Right forelimb (tissue), 1 donor: ENCODE measurements at places on chromosomes 12 and 14.

DNA sequence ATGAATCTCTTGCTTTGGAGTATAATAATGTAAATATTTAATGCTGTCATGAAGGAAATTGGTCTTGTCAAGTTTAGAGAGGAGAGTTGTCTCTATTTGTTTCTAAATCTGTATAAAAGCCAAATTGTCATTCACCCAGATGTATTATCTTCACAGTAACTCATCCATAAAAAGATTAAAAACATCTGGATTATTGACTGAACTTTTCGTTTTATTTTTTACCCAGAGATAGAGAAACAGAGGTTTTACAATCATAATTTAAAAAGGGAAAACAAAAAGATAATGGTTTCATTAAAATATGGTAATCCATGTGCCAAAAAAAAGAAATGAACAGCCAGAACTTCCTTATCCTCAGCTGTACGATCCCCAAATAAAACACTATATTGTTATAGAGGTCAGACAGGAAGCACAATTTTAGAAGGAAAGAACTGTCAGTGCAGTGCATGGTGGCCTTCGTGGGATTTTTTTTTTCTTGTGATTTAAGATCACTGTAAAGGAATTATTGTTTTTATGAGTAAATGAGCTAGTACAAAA, 125.9 kb downstream of the ACSS3 start:
- DNase-seq: no peak

- no peak for DNase-seq
Measured at GRCh38 chr14:61927520-61927919, 165.3 kb downstream of the SNAPC1 start.

- DNase-seq: no peak
Measured at GRCh38 chr12:91529829-91530228, 347.2 kb upstream of the DCN start.

- no peak for DNase-seq
Measured at GRCh38 chr12:22453511-22453910, 90.8 kb downstream of the C2CD5 start.

DNA sequence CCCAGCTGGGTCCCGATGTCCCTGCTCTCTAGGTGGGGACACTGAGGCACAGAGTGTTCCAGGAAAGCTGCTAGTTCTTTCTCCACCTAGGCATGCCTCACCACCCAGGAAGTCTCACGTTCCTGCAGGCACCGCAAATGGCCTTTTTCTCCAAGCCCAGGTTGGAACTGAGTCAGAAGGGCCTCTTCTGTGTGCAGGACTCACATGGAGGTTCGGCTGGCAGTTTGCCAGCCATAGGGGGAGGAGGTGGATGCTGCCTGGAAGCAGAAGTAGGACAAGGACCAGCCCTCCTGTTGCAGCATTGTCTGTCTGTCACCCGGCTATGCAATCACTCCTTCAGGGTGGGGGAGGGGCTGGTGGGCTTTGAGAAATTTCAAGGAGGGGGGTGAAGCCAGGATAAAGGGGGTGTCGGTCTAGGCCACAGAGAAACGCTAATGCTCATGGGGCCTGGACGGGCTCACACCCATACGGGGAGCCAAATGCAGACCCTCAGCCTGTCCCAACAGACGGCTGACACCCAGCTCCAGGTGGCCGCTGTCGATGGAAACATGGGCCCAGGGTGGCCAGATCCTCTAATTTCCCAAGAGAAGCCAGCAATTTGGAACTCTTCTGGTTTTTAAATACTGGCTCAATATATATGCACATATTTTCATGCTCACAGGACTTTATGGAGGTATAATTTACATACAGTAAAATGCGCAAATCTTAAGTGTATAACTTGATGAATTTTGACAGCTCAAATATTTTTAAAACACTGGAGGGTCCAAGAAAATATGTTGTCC, 120.5 kb downstream of the PHETA1 start:
- DNase-seq: no peak

DNA sequence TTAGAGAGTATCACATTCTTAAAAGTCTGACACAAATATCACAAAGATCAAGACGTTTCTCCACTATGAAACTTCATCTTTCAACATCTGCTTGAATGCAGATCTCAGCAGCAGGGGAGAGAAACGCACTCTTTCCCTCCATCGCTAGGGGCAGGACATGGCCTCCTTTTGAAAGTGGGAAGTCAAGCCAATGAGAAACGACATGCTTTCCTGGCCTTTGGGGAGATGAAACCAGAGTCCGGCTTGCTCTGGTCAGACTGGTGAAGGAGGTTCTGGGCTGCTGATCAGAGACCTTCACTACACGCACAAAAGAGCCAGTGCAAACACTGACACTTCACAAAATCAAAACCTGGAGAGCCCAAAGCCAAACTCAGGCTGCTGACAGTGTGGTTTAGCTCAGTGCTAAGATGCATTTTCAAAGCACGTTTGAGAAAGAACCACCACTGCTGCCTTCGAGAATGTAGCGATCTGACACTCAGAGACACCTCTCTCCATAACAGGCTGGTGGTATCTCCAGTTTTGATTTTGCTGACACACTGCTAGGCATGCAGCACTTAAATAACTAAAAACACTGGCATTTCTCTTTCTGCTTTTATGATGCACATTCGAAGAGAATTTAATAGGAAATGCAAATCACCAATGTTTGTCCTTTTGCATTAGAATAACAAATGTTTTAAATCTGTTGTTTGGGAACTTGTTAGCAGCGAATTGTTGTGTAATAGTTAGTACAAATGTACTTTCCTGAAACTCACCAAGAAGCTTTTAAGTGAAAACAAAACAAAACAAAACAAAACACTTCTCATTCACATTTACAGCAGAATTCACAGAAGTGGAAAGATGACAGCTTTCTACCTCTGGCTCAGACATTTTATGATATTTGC, 93.9 kb upstream of the OVCH1 start:
- peak; percentile 59 for DNase-seq

GRCh38 chr14:53538316-53538881, 385.3 kb upstream of the DDHD1 start:
- DNase-seq: no peak

- no peak for DNase-seq
Measured at GRCh38 chr12:47407463-47408129, 298.2 kb downstream of the RPAP3 start.

DNA sequence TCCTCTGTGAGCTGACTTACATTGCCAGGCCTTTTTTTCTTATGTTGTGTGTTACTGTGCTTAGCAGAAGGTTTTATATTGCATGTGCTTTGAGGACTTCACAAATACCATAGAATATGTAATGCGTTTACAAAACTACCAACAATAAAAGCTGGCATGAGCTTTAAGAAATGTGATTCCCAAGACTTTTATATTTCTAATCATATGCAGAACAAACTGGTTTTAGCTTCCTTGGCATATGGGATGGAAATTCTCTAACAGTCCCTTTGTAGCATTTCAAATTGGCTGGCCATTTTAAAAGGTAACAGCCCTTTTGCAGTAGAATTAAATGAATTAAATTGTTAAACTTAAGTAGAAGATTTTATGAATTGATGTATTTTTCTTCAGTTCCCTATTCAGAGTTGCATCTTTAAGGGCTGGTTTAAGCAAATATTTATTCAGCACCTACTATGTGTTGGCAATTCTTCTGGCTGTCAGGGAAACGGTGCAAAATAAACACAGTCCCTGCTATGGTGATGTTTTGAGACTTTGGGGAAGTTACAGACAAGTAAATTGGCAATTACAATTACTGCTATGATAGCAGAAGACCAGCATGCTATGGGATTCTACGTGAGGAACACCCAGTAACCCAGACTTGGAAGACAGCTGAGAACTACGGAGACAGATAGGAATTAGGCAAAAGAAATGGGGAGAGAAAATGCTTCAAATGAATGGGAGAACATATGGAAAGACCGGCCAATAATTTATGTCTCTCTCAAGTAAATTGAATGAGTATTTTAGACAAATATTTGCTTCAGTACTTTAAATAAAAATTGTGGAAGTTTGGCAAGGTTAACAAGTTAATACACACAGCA, 446.4 kb downstream of the EGLN3 start:
- DNase-seq: no peak

- DNase-seq: no peak
Measured at GRCh38 chr14:33110737-33111443, 172.2 kb downstream of the NPAS3 start.

DNA sequence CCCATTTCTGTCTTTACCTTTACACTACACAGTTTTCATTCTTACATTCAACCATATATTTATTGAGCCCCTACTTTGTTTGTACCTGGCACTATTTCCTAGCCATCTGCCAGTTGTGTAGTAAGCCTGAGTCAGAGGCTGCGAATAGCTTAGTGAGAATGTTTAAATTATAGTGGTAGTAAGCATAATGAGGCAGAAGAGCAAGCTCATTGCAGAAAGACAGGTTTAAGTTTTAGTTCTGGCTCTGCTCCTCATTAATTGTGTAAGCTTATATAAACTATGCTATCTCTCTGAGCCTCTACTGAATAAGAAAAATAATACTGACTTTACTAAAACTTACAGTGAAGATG, 123.5 kb downstream of the NAV3 start:
- no peak for DNase-seq

- DNase-seq: no peak
Measured at GRCh38 chr12:75877763-75878621, 153.6 kb downstream of the PHLDA1 start.
